ENCODE measurements at places on chromosomes 1 and 21. TPM values are rescaled to one million over a fixed set of nuclear protein-coding genes. Genes with fewer than 3 reads are reported as not detected.

NEGR1 gene
- 0.06 TPM for total RNA-seq

DNA sequence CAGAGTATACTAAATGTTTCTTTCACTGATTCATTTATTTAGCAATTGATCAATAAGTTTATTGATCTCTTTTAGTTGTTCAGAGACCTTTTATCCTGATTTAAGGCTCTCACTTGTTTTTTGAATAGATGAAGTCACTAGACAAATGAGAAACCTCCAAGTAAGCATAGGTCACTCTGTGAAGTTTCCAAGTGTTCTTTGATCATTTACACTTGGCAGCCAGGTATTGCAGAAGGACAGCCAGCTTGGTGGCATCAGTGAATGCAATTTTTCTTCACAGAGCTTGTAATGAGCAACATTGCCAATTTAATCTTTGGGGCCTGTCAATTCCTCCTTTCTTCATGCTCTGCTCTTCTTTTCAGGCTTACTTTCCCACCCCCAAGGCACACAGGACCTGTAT lies 413.0 kb downstream of the OMA1 start:
- no peak for DNase-seq

- no peak for DNase-seq
These were observed 186.8 kb downstream of the CDC7 start for GRCh38 chr1:91687452-91687851.

GRCh38 chr1:113146242-113147072 lies 73.5 kb downstream of the LRIG2 start:
- DNase-seq: no peak

TNFAIP8L2 gene
- not detected for total RNA-seq

DNA sequence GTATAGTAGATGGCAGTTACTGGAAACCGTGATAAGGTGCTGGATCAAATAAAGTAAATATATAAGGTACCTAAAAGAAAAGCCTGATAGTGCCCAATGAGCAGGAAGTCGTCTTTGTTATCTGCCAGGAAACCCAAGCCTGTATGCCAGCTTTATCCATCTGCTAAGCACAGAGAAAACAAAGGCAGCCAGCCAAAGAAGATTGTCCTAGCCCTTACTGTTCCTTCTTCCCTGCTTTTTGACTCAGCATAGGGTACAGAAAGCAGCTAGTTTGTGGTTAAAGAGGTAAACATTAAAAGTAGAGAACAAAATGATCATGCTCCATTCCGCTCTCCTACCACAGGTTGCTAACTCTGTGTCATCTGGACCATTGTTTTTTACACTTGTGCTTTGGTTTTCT lies 10.1 kb downstream of the KRTAP22-2 start:
- peak; percentile 93 for DNase-seq

- DNase-seq: no peak
These were observed 159.0 kb upstream of the GALNT2 start for GRCh38 chr1:229907884-229908638.

BRINP3 gene
- total RNA-seq: not detected

- DNase-seq: no peak
These were observed 29.4 kb downstream of the CLDN14 start for GRCh38 chr21:36450511-36450910.

ESPN gene
- total RNA-seq: not detected

GRCh38 chr1:169692756-169693460 lies 18.5 kb downstream of the SELL start:
- no peak for DNase-seq

GRCh38 chr21:31087639-31088473 lies 49.6 kb upstream of the KRTAP19-8 start:
- no peak for DNase-seq

SEMA6C gene
- 2.0 TPM for total RNA-seq

DNA sequence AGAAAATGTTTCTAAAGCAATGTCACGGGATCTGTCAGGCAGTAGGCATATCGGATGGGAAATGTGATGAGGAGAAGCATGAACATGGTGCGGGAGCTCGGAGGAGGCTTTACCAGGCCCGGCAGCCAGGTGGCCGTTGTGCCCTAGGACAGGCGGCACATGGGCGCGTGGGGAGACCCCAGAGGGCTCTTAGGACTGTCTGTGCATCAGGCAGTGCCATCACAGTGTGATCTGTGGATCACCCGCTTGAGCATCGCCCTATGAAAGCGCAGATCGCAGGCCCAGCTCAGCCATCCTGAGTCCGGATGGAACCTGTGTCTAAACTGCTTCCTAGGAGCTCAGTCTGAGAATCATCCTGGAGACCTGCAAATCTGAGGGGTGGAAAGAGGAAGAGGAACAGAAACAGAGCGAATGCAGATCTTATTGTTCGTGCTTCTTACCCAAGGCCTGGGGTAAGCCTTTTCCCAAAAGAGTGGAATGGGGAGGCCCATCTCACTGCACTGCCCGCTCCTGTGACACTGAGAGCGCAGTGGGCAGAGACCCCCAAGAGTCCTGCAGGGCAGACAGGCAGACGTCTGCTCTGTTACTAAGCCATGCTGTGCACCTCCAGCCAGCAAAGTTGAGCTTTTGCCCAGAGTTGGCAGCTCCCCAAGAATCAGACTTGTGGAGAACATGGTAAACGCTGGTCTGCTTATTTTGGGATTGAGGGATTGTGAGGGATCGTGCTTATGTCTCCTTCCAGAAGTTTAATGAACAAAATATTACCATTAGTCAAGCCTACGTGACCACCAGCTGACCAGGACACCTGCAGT lies 251.0 kb downstream of the RHOU start:
- peak; percentile 71 for DNase-seq

DNA sequence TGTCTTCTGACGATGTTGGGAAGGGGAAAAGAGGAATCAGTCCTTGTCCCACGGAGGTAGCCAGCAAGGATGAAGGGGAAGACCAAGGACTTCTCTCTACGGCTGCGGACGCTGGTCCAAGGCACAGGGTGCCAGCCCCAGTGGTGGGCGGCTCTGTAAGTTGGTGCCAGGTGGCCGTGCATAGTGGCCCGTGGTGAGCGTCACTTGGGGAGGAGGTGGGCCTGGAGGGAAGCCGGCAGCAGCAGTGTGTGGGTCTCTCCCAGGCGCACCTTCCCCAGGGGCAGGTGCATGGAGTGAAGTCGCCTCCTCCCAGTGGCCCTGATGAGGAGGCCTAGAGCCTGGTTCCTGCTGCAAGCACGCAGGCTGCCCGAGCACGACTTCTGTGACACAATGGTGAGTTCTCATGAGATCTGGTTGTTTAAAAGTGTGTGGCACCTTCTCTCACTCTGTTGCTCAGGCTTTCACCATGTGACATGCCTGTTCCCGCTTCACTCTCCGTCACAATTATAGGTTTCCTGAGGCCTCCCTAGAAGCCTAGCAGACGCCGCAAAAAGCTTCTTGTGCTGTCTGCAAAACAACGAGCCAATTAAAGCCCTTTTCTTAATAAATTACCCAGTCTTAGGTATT lies 43.6 kb upstream of the TIAM1 start:
- DNase-seq: peak; percentile 68

DNA sequence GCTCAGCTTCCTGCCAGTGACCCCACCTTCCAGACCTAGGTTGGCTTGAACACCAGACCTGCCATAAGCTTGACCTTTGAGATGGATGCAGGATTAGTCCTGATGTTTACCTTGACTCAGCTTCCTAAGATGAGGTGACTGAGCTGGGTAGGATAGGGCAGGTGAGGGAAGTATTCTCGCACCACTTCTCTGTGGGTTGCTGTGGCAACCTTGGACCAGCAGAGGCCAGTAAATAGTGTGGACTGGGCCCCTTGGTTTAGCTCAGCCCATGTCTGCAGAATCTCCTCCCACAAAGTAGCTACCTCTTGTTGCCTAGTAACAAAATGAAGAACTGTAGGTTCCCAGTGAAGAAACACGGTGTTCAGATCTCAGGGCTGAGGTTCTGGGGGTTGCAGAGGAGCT lies 8.4 kb downstream of the RPS6KA1 start:
- DNase-seq: peak; percentile 74

- DNase-seq: no peak
These were observed 31.7 kb upstream of the FNBP1L start for GRCh38 chr1:93416183-93416582.

TRIM62 gene
- total RNA-seq: 1.5 TPM

DNA sequence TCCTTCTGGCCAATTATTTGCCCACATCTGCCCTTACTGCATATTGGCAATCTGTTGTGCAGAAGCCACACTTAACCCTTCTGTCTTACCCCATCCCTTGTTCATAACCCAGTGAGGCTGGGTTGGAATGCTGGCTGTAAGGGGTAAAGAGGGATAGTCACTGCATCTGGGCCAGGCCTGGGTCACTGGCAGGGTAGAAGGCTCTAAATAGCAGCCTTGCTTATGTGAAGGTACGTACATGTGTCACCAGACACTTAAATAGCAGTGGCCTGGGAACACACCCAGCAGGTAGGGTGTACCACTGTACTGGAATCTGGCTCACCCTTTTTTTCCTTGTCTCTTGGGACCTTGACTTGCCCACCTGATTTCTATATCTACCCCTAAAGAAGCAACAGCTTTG lies 9.9 kb upstream of the TARS2 start:
- no peak for DNase-seq
